Stimulated activated CD4-positive, alpha-beta T cell treated with anti-CD3 and anti-CD28 coated beads, Interleukin-12 subunit alpha, Interleukin-12 subunit beta, amount 100 ng/mL, for 4 hours (primary cell): ENCODE measurements at places on chromosomes 6 and 20.

DNA sequence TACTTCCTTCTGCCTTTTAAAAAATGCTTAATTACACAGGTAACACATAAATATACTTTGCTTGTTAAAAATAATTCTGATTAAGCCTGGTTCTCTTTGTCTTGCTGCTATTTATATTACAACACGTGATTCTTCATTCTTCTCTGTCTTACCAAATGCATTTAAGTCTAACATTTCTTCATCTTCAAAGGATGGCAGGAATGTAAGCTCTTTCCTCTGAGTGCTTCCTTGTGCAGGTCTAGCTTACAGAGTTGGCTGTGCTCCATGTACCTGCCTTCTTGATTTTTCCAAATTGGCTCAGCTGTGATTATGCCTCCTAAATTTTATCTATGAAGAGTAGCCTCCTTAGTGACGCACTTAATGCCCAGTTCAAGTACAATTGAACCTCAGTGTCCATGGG, 44.4 kb downstream of the RNF144B start:
- no peak for DNase-seq

DNA sequence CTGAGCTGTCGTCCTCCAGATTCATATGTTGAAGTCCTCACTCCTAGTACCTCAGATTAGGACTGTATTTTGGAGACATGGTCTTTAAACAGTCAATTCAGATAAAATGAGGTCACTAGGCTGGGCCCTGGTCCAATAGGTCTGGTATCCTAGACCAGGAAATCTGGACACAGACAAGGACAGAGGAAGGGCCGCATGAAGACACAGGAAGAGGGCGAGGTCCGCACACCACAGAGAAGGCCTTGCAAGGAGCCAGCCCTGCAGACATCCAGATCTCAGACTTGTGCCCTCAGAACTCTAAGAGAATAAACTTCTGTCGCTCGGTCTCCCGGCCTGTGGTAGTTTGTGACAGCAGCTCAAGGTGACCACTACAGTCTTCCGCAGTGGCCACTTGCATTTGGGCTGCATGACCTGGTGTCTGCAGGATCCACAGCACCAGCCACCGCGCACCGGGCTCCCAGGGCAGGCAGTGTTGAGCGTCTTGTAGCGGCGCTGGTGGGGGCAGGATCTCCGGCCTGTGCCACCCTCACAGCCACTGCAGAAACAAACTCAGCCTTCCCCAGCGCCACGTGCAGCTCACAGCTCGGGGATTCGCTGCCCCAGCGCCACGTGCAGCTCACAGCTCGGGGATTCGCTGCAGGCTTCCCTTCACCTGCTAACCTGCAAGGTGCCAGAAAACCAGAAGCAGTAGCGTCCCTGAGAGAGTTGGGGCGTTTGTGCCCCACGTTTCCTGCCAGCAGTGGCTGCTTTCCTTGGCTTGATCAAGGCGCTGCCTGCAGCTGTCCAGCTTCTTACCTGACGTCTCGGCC, 6.0 kb upstream of the RBM38 start:
- no peak for DNase-seq

DNA sequence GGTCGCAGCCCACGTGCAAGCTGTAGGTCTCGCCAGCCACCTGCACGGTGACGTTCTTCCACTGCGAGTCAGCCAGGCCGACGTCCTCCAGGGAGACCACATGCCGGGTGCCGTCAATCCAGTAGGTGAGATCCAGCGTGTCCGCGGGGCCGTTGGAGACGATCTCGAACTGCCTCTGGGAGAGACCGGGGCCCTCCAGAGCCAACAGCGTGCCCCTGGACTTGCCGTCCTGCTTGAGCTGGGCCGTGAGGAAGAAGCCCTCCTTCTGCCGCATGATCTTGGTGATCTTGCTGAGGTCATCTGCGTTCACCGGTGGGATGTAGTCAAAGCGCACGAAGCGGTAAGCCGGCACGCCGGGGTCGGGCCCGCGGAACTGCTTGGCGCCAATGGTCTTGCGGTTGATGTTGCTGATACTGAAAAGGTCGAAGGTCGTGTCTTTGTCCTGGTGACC, 5.1 kb downstream of the THBS2 start:
- no peak for DNase-seq

DNA sequence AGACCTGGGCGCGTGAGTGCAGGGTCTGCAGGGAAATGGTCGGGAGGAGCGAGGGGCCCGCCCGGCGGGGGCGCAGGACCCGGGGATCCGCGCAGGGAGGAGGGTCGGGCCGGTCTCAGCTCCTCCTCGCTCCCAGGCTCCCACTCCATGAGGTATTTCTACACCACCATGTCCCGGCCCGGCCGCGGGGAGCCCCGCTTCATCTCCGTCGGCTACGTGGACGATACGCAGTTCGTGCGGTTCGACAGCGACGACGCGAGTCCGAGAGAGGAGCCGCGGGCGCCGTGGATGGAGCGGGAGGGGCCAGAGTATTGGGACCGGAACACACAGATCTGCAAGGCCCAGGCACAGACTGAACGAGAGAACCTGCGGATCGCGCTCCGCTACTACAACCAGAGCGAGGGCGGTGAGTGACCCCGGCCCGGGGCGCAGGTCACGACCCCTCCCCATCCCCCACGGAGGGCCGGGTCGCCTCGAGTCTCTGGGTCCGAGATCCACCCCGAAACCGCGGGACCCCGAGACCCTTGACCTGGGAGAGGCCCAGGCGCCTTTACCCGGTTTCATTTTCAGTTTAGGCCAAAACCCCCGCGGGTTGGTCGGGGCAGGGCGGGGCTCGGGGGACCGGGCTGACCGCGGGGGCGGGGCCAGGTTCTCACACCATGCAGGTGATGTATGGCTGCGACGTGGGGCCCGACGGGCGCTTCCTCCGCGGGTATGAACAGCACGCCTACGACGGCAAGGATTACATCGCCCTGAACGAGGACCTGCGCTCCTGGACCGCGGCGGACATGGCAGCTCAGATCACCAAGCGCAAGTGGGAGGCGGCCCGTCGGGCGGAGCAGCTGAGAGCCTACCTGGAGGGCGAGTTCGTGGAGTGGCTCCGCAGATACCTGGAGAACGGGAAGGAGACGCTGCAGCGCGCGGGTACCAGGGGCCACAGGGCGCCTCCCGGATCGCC, 54.2 kb upstream of the HLA-A start:
- DNase-seq = peak; percentile 70

- no peak for DNase-seq
Observed at GRCh38 chr6:162032620-162033019, 694.9 kb downstream of the PRKN start.

GRCh38 chr20:57685146-57685758, 24.6 kb downstream of the PMEPA1 start:
- DNase-seq = no peak

GRCh38 chr6:157449610-157450009, 68.6 kb downstream of the ZDHHC14 start:
- DNase-seq = no peak

- no peak for DNase-seq
Observed at GRCh38 chr6:105808571-105808970, 277.6 kb upstream of the PRDM1 start.

DNA sequence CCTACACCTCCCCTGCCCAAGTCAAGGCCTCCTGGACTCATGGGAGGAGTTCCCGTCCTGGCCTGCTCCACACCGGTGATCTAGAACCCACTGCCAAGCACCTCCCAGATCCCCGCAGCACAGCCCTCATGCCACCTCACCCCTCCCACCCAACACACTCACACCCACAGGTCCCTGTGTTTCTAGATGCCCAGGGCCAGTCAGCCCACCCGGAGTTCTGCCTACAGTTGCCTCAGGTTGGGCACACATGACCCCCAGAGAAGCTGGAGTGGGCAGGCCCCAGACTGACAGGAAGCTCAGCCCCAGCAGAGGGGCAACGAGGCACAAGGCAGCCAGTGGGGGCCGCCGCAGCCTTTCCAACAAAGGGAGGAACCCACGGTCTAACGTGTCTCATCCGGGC, 29.6 kb downstream of the RRBP1 start:
- DNase-seq = no peak

DNA sequence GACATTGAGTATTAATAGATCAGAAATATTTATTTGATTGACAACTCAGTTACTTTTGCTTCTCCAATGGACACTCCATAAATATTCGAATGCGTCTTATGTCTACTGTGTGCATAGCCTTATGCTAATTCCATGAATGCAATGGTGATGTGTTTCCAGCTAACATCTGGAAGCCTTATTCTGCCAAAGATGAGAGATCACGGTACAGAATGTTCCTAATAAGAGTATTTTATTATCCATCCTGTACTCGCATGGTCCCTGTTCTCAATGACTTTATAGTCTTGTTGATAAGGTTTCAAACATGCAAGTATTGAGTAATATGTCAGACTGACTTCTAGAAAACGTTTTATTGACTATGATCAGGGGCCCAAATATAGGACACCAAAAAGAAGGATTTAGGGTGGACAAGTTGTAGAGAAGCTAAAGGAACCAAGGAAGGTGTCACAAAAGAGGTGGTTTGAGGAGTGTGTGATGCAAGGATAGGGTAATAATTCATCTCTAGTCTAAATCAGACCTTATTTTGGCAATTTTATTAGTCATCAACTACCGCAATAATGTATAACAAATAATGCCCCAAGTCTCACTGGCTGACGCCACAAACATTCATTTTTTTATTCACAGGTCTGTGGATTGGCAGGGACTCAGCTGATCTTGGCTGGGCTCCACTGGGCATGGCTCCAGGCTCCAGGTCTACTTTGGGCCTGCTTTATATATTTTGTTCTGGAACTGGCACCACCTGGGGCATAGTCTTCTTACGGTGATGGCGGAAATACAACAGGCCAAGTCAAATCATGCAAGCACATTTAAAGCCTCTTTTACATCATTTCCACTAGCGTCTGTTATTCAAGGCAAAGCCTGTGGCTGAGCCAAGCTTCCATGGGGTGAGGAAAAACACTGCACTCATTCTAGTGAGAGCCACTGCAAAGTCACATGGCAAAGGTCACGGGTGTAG, 24.5 kb upstream of the CD83 start:
- DNase-seq = no peak

DNA sequence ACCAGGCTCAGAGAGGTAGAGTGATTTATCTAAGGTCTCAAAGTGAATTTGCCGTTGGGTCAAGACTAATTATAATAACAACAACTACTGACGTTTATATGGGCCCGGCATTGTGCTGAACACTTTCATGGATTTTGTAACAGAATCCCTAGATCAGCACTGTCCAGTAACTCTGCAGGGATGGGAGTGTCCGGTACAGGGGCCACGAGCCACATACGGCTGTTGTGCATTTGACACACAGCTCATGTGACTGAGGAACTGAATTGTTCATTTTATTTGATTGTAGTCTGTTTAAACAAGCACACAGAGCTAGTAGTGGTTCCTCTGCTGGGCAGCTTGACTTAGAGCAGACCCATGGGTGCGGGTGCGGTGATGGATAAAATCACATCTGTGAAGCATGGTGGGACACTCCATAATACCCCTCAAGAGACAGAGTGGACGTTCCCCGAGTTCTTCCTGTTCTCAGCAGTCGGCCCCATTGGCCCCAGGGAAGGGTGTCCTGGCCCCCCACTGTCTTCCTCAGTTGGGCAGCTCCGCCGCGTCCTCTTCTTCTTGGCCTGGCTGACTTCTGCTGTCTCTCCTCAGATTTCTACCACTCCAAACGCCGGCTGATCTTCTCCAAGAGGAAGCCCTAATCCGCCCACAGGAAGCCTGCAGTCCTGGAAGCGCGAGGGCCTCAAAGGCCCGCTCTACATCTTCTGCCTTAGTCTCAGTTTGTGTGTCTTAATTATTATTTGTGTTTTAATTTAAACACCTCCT, 6.8 kb downstream of the CDKN1A start:
- DNase-seq = no peak

- DNase-seq = no peak
Observed at GRCh38 chr20:38447251-38447661, 12.1 kb upstream of the SNHG17 start.

DNA sequence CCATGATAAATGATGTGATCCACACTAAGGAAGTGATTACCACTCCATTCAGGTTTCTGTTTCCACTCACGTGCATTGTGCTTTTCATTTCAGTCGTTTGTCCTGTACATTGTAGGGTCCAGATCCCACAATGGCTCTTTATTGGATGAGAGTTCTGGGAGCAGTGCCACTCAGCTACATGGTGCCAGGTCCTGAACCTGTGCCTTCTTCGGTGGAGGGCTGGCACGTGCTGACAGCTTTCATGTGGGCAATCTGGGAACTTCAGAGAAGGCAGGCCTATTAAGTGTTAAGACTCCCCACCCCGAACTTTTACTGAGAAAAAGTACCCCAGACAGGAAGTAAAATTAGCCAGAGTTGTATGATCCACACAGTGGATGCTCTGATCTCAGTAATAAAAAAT, 255.0 kb downstream of the ESR1 start:
- DNase-seq = no peak
